Activated T-cell treated with anti-CD3 and anti-CD28 coated beads for 4 hours (primary cell): ENCODE measurements at places on chromosomes 16 and 17.

- no peak for DNase-seq
These were observed 331.9 kb downstream of the FOXL1 start for GRCh38 chr16:86910161-86910769.

DNA sequence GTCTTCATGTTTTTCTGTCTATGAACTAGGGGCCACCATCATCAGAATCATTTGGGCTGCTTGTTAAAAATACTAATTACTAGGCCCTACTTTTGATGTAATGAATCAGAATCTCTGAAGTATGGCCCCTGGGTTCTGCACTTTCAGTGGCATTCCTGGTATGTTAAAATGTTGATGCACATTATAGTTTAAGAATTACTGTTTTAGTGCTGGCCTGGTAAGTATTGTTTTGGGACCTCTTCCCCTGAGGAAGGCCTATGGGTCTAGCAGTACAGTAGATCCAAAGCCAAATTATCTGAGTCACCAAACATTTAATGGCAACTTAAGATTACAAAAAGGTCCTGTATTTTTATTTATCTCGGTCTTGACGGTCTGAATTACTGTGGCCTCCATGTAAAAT, 58.8 kb downstream of the AP2B1 start:
- DNase-seq, result no peak

DNA sequence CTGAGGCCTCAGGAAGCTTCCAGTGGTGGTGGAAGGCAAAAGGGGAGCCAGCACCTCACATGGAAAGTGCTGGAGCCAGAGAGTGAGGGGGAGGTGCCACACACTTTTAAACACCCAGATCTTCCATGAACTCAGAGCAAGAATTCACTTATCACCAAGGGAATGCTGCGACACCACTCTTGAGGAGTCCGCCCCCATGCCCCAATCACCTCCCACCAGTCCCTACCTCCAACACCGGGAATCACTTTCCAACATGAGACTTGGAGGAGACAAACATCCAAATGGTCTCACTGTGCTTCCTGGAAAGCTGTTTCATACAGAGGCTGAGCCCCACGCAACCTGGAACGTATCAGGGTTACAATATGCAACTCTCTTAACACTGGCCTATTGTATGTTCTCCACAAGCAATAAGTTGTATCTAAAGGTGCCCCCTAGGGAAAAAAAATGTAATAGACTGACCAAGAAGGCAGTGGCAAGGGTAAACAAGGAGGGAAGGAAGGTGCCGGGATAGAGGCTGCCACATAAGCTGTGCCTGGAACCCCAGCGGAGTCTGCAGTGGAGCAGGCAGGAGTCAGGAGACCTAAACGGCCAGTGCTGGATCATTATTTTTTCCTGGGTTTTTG, 106.7 kb upstream of the FOXF1 start:
- no peak for DNase-seq

- DNase-seq, result no peak
These were observed 31.8 kb downstream of the NSMCE1 start for GRCh38 chr16:27236635-27237218.

GRCh38 chr17:27596566-27597187, 34.3 kb upstream of the LGALS9 start:
- DNase-seq, result no peak

- DNase-seq, result no peak
These were observed 141.6 kb downstream of the RGS9 start for GRCh38 chr17:65278820-65279184.

GRCh38 chr16:15446901-15447300, 12.5 kb downstream of the BMERB1 start:
- no peak for DNase-seq

DNA sequence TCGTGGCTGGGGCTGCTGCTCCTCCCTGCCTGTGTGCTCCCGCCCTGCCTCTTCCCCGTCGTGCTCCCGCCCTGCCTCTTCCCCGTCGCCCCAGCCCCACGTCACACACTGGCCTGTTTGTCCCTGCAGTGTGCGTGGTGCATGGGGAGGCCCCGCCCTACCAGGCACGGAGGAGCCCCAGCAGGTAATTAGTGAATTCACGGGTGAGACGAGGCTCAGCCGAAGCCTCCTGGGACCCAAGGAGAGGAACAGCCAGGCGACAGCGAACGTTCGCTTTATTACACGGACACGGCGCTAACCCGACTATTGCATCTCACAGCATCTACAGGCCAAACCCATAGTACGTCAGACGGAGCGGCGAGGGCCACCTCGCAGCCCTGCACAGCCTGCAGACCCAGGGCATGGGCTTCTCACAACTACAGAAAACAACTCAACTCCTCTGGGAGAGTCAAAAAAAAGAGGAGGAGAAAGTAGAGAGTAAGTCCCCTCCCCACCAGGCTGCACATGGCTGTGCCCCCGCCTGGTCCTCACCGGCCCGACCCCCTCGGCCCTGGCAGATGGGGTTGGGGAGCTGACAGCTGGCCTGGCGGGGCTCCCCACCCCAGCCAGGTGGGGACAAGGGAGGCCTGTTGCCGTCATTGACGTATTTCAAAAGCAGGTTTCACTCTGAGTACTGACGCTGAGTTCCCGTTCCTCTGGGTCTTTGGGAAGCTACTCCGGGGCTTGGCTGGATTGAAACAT, 4.3 kb upstream of the PABPN1L start:
- DNase-seq, result no peak

- no peak for DNase-seq
These were observed 43.0 kb downstream of the SNX11 start for GRCh38 chr17:48150597-48151001.
